ENCODE measurements at places on chromosomes 1 and 21.
A peak's percentile ranks its signal among the peaks of the same experiment; 100 is the strongest.

DNA sequence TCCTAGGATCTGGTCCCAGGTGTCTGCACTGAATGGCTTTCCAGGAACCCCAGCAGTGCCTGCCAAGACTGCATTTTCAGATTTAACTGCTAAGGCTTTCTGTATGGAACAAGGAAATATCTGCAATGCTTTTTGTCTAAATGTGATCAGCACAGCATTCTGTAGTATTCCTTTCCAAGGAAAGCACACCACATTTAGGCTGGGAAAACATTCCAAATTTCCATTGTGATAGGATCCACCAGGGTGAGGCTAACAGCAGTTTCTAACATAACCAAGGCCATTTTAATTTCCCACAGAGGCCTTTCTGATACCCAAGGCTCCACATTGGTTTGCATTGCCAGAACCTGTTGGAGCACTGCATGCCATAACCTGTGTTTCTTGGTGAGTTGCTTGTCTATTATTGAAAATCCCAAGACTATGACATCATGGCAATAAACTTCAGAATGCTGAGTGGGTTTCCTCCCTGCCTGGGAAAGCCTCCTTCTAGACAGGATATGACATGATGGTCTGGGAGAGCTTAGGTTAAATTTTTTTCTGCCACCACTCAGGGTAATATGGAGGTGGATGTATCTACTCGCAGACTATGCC is 23.3 kb upstream of the PTGFRN start:
- no peak for DNase-seq

DNA sequence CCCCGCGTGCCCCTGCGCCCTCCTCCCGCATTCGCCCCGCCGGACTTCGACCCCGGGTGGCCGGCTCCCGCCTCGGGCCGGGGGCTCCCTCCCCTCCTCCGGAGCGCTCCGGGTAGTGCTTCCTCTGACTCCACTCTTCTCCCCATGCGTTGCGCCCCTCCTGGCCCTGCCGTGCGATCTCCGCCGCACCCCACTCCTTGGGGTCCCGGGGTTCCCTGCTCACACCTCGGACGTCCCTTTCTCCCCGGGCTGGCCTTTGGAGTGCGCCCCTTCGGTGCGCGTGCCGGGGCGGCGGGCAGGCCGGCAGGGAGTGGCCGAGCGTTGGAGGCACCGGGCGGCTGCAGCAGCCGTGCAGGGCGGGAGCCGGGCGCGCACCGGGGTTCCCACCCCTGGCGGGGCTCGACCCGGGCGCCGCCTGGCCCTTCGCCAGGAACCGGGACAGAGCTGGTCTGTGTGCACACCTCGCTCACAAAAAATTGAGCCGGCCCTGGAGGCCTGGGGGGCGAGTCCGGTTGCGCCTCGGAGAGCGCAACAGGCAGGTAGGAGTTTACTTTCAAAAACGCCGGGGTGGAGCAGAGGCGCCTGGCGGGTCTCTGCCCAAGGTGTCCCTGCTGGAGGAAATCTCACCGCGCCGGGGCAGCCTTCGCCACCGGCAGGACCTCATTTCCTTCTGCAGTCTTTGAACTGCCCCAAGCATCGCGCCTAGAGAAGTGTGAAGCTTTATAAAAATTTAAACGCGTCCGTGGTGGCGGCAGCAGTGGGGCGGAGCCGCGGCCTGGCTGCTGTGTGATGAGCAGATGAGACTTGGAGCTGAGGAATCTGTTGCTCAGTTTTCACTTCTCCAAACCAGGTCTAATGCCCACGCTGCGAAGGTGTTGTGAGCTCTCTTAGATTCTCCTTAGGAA is 650 bp downstream of the VANGL1 start:
- peak; percentile 41 for DNase-seq

GRCh38 chr1:179866616-179867015 is 11.0 kb downstream of the TOR1AIP2 start:
- DNase-seq, result no peak

DNA sequence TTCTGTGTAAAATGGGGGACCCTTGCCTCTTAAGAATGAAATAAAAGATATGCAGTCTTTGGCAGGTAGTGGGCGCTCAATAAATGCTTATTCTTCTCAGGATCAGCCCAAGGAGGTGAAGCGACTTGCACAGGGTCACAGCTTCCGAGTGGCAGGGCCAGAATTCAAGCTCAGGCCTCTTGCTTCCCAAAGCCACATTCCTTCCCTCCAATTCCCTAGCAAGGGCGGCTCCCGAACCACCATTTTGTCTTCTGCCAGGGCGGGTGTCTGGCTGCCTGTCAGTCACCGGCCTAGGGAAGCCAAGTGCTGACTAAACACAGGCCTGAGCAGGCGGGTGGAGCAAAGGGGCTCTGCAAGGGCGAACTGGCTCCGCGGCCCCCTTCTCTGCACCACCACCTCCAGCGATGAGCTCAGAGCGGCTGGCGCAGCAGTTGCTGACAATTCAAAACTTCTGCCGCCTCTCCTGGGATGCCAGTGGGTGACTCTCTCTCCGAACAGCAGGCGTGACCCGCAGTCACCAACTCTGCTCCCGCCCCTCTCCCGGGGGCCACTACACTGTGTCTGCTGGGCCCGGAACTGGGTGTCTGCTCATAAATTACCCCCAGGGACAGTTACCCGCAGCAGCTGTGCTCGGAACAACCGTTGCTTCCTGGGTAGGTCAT is 10.8 kb downstream of the GPR3 start:
- DNase-seq, result peak; percentile 63

GRCh38 chr1:3527774-3528173 is 73.3 kb downstream of the ARHGEF16 start:
- no peak for DNase-seq

DNA sequence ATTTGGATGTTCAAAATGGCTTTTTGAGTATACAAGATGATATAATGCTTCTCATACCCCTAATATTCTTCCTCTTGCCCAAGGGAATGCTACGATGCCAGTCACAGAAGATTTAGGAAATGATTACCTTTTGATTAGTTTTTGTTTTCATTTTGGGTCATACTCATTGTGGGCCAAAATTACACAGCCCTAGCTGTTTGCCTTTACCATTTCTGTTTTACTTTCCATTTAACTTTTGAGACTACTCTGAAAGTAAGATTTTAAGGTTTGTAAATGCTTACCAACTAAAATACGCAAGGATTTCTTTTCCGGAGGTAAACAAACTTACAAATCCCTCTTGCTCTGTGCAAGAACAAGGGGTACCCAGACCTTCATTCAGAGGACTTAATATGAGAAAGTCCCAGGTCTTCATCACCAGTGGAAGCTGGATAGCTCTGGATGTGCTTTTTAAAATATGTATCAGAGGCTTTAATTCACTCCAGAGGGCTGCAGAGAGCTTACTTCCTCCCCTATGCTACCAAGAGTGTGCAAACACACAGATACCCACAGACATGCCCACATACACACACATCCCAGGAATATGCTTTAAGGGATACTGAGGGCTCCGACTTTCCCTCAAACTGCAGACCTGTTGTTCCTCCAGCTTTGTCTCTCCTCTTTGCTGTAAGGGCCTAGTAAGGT is 631.4 kb downstream of the SMYD3 start:
- DNase-seq, result no peak

GRCh38 chr1:70396607-70397006 is 14.5 kb upstream of the CTH start:
- DNase-seq, result no peak

- DNase-seq, result peak; percentile 33
Measured at GRCh38 chr21:42160111-42160721, 58.7 kb upstream of the ABCG1 start.

GRCh38 chr1:193437785-193438184 is 251.4 kb upstream of the B3GALT2 start:
- peak; percentile 49 for DNase-seq

DNA sequence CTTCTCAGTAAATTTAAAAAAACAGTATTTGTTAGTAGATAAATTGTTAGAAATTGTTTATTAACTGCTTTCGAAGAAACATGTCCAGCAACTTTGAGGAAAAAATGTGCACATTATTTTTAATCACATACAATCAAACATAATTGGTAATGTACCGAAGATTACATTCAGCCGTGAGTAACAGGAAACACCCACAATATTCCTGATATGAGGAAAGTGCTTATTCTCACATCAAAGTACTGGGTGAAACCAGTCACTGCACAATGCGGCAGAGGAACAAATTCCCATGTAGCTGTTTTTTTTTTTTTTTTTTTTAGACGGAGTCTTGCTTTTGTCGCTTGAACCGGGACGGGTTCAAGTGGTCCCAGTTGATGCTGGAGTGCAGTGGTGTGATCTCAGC is 9.7 kb downstream of the ACBD3 start:
- DNase-seq, result no peak

DNA sequence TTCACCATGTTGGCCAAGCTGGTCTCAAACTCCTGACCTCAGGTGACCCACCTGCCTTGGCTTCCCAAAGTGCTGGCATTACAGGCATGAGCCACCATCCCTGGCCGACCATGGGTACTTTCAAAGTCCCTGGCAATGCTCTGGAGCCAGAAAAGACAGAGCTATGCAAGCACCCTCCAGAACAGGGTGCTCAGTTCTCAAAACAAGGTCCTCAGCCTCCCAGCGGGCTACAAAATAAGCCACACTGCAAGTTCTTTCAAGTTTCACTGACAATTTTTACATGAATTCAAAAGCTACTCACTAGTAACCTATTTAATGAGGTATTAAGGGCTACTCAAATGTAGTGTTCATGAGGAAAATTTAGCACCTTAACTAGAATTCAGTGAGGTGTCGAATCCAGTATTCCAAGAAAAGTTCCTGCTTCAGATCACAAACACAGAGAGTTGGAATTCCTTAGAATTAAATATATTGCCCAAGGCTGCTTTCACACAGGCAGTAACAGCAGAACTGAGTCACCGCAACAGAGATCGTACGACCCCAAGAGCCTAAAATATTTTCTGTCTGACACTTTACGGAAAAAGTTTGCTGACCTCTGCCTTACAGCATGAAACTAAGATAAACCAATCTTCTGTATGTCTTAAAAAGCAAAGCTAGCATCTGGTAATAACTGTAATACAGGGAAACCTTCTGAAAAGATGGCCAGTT is 60.7 kb downstream of the HSF2BP start:
- no peak for DNase-seq

GRCh38 chr1:240070188-240070587 is 21.5 kb upstream of the FMN2 start:
- DNase-seq, result no peak

GRCh38 chr1:220076861-220077762 is 12.5 kb downstream of the BPNT1 start:
- DNase-seq, result no peak

DNA sequence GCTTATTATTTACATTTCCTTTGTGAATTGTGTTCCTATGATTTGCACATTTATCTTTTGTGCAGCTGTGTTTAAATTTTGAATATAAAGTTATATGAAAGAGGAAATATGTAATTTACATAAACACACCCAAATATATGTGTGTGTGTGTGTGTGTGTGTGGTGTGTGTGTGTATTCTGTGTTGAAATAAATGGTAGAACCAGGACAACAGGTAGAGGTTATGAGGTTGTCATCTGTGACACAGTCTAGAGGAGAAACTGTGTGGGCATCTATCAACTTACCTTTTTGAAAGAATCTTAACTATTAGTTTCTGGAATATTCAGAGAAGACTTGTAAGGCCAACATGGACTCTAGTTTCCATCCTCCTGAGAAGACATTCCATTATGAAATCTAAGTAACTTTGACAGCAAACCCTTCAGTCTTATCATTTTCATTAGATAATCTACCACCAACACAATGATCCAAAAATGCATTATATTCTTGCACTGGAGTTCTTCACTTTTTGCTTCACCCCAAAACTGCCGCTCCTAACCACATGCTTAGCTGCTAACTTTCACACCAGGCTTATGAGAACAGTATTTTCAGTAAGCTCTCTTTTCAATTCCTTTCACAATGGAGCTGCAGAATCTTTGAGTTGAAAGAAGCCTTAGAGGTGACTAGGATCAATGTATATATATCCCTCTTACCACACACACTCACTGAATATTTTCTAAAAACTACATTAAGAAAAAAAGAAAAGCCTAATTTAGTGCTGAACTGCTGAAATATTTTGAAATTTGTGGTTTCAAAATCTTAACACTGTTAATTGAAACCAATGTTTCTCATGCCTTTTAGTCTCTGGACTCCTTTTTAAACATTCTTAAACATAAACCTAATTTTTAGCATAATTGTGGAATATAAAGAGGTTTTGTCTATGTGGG is 21.8 kb downstream of the PTPRC start:
- peak; percentile 41 for DNase-seq

- no peak for DNase-seq
Measured at GRCh38 chr1:114756949-114757454, 782 bp downstream of the CSDE1 start.

DNA sequence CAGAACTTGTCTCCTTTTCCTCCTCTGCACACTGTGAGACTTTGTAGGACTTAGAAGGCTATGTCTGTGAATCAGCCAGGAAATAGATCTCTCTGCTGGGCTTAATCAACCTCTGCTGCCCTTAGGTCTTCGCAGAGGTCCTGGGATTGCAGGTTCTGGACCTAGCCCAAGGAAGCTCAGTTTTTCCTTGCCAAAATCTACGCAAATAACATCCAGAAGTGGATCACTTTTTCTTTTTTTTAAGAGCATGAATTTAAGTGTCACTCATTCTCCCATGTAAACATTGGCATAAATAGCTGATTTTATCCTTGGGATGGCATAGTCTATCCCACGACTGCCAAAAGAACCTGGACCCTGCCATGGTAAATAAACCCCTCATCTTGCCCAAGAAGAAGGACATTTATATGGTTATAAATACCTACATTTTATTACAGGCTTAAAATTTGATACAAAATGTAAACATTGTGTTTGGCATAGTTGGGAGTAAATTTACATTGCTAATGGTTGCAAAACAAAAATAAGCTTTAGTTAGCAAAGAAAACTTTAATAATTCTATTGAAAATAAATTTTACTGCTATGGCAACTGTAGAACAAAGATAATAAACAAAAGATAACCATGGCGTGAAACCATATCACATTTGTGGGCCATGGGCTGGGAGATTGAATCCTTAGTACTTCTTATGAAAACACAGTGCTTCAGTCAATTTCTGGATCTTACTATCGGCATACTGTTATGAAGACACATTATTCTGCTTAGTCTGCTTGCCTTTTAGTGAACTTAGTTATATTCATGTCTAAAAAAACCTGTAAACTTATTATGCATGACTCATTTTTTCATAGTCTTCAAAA is 24.5 kb upstream of the DISC1 start:
- DNase-seq, result no peak

DNA sequence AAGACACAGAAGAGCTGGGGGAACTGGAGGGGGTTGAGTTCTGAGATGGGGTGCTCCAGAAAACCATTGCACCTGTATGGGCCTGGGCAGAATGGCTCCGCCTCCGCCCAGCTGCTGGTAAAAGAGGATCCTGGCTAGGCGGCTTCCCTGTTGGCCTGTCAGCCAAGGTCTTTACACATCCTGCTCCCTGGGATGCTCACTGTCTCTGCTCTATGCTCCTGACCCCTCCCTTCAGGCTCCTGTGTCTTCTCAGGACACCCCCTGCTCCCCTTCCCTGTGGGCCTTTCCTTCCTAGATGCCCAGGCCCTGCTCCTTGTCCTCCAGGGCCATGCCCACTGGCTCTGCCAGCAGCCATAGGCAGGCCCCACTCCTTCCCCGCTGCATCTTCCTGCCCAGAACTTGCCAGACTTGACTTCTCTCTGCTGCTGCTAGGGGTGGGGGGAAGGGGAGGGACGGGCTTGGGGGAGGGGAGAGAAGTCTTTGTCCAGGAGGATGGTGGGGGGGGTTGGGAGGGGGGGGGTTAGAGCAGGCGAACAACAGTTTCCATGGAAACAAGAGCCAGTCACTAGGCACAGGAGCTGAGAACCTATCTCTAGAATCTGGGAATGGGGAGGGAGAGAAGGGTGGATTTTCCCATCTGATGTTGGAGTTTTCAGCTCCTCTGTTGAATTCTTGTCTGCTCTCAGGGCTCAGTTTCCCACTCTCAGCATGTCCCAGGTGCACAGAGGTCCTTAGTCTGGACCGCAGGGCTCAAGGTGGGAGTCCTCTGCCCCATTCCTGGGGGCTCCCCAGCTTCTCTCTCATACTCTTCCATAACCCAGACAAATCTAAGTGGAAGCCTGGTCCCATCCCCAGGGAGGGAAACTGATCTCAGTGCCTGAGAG is 10.6 kb downstream of the CELSR2 start:
- no peak for DNase-seq

Measured in natural killer cell (primary cell).